H7 (cell line): ENCODE measurements at places on chromosomes 7 and 10. TPM values are rescaled to one million over a fixed set of nuclear protein-coding genes. Genes with fewer than 3 reads are reported as not detected.

Gene DCLRE1C
- 2.1 and 2.8 TPM in 2 replicates for total RNA-seq

Gene DLX6
- not detected in 2 replicates for total RNA-seq

Gene C10orf71
- not detected in 2 replicates for total RNA-seq

Gene ANK3
- total RNA-seq = 21.7 and 38.6 TPM in 2 replicates

Gene GRM3
- total RNA-seq = 0.10 and 0.30 TPM in 2 replicates

Gene CPA4
- total RNA-seq = not detected in 2 replicates

Gene ZNF736
- total RNA-seq = not detected in 2 replicates

Gene NPSR1
- total RNA-seq = not detected in 2 replicates

Gene CTBP2
- total RNA-seq = 233 and 260 TPM in 2 replicates

GRCh38 chr10:131478377-131478989 lies 167.0 kb upstream of the TCERG1L start:
- DNase-seq = no peak

GRCh38 chr7:141673346-141673745 lies 28.6 kb downstream of the DENND11 start:
- DNase-seq = no peak

DNA sequence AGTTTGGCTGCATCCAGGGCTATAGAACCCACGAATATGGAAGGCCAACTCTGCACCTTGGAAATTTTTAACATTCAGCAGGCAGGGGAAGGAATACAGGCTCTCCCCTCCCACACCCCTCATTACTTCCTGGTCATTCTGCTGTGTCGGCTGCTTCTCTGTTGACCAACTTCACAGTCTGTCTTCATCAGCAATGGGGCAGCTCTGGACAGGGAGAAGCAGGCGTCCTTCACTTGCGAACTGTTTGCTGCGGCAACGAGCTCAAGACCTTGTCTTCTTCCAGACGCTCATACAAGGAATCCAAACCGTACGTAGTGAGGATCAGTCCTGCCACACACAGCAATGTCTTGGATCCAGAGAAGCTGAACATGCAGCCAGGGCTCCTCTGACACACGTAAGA lies 192.2 kb downstream of the DIP2C start:
- no peak for DNase-seq

DNA sequence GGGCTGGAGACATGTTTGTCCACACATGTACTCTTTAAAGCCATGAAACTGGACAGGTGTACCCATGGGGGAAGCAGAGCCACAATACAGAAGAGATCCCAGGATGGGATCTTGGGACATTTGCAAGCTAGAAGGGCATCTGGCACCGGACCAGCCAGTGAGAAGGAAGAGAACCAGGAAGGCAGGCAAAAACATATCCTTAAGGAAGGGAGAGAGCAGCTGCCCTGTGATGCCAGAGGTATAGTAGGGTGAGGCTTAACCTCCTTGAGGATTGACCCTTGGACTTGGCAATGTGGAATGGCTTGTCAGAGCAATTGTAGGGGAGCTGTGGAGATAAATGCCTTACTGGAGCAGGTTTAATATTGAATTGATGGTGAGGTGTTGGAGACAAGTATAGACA lies 17.9 kb upstream of the SUV39H2 start:
- DNase-seq = no peak

DNA sequence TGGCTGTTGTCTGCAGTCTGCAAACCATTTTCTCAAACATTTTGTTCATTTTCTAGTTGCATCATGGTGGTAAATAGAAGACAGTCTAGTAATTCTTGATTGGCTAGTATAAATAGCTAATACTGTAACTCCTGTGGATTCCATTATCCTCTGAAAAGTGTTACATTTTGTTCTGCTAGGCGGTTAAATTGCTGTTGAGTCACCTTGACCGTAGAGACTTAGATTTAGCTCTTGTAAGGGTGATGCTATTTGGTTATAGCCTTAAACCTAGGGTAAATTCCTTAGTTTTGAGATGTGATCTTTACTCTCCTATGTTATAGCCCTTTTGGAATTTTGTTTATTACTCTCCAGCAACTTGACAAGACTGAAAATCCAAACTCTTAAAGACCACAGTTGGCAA lies 58.8 kb downstream of the SHOC2 start:
- DNase-seq = no peak

DNA sequence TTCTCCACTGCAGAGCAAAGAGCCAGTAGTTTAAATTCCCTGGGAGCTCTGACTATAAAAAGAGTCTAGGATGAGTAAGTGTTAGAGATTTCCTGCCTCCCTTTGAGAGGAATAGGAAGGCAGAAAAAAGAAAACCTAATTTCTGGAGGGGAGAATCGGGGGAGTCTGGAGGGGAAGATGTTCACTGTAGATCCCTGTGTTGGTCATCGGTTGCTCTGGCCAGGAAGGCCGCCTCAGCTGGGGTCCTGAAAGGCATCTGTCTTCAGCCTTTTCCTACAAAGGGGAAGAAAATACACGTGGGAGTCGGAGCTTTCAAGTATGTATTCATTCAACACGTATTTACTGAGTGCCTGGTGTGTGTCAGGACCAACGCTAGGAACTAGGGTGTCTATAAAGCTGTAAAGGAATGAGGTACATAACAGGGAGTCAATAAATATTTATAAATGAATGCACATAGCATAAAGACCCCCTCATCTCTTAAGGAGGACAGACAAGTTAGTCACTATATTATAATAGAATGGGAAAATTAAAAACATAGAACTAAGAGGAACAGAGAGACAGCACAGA lies 101.1 kb downstream of the ICA1 start:
- no peak for DNase-seq

DNA sequence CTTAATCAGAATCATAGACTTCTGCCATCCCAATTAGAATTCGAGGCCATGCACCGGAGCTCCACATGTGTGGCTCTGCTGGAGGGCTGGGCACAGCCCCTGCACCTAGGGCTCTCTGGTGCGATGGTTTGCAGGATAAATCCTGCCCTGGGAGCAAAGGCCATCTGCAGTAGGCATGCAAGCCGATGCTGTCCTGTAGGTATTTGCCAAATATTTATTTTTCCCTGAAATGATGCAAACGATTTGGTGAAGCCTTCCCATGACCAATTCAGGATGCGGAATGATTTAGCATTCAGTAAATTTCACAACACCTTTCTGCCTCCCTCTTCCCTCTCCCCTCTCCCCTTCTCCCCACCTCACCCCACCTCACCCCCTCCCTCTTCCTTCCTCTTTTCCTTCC lies 170.6 kb downstream of the EBF3 start:
- no peak for DNase-seq

GRCh38 chr10:14180911-14181566 lies 149.7 kb downstream of the FRMD4A start:
- no peak for DNase-seq

GRCh38 chr7:11786186-11786585 lies 45.8 kb downstream of the THSD7A start:
- DNase-seq = peak; percentile 14

GRCh38 chr7:135194494-135195095 lies 16.7 kb downstream of the WDR91 start:
- no peak for DNase-seq

- no peak for DNase-seq
These were observed 70.6 kb upstream of the PLXDC2 start for GRCh38 chr10:19745672-19746071.

DNA sequence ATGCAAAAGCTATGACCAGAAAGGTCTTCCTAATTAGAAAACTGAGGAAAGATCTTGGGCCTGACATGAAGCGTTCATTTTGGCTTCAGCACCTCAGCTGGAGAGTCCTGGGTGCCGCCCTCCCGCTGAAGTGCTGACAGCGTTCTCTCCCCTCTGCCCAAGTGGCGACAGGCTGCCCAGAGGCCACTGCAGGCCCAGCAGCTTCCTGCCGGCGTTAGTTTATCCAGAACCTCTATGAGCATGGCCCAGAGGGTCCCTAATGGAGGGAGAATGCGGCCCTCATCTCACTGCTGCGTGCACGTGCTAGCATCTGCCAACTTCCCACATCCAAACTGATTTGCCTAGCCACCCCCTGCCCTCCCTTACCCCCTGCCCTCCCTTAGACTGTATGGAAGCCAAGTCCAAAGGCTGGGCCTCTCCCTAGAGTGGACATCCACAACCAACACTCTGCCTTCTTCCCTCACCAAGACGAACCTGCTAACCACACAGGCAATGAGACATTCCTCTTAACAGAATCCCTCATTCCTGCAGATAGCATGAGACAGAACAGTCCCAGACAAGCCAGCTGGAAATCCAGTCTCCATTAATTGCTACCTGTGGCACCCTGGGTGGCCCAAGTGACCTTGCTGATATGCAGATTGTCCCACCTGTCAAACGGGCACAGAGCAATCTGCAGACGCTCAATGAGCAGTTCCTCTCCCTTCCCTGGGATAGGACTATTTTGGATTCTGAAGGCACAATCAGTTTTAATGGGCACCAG lies 108.4 kb downstream of the C10orf90 start:
- DNase-seq = peak; percentile 25

DNA sequence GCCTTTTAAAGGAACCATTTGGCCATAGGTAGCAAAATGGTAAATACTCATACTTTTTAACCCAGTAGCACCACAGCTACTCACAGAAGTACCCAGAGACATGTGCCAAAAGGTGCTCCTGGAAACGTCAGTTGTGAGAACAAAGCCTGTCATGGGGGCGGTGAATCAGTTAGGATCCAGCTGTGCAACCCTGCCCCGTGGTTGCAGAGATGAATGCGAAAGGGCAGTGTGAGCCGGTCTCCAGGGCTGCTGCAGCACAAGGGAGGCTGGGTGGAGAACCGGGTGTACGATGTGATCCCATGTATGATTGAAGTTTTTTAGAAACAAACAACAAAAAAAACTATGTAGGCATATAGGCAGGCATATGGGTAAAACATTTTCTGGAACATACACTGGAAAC lies 1.3 kb upstream of the LRRC18 start:
- no peak for DNase-seq

DNA sequence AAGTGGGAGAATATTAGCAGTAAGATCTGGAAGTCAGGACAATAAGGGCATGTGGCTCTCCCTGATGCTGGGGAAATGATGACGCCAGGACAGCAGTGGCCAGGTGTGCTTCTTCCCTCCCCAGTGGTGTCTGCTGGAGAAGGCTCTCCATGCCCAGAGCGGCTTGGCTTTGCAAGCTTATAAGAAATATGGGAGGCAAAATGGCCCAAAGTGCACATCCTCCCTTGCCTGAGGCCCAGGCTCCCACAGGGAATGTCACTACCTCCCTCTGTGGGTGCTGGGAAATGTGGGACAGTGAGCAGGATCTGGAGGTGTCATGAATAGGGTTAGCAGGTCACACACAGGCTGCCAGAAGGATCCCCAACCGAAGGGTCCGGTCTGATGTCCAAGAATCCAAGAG lies 17.1 kb upstream of the ZNF488 start:
- DNase-seq = no peak

DNA sequence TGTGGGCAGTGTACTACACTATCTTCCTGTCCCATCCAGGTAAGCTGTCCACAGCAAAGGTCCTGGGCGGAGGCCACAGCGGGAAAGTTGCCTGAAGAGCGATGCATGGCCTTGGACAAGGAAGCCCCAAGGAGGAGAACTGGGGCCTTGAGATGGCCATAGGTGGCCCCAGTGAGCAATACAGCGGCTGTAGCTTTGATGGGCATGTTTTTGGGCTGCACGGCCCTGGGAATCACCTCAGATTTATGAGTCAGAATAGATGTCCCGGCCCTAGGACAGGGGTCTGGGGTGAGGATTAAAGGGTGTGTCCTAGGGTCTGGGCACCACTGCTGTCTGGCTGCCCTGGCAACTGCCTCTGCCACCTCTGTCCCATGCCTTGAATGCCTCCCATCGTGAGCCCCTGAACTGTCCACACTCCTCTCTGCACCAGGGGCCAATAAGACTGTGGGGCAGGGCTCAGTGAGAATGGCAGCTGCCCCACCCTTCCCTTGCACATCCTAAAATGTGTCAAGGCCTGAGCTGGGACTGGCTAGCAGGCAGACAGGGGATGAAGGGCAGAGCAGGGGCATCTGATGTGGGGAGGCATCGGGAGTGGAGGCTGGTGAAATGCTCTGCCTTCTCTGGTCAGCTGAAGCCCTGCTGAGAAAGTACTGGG lies 9.4 kb upstream of the IRF5 start:
- DNase-seq = peak; percentile 39

DNA sequence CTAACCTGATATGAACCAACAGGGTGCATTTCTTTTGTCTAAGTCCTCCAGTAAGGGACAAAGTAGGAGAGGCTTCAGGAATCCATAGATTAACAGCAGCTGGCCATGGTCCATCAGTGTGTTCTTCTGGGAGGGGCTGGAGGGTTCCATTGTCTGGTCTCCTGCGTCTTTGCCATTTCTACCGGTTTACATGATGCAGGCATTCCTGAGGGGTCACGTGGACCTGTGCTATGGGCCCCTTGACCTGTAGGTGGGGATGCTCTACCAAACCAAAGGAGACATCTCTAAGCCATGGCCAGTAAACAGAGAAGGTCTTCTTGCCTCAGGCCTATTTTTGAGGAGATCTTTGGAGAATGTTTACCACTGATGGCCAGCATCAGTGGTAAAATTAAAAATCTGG lies 28.7 kb upstream of the HABP2 start:
- DNase-seq = peak; percentile 75

- DNase-seq = no peak
These were observed 39.7 kb upstream of the FEZF1 start for GRCh38 chr7:122344303-122344620.

DNA sequence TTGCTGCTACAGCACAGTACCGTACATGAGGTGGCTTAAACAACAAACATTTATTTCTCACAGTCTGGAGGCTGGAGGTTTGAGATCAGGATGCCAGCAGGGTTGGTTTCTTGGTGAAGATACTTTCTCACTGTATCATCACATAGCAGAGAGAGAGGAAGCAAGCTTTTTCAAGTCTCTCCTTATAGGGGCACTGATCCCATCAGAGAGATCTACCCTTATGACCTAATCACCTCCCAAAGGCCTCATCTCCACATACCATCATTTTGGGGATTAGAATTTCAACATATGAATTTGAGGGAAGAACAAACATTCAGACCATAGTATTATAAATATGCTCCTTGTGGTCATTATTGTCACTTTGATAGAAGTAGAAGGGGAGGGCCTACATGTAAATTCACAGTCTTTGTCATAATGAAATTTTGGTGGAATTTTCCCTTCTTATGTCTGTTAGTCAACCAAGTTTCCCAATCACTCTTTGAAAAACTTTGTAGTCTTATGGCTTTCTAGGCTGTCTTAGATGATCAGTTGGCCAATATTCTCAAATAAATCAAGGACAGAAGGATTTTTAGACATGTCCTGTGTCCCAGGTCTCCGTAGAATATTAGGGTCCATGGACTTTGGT lies 606.2 kb downstream of the LRMDA start:
- DNase-seq = no peak

DNA sequence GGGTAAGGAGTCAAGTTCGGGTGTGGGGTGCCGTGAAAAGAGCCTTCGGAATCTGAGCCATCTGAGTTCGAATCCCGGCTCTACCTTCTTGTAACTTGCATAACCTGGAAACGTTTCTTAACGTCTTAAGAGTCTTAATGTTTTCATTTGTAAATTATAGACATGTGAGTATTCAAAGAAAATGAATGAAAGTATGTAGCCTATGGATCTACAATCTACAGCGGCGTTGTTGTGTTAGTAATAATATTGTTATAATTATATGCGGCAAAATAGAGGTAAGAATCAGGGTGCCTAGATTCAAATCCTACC lies 559 bp downstream of the VTI1A start:
- DNase-seq = no peak

DNA sequence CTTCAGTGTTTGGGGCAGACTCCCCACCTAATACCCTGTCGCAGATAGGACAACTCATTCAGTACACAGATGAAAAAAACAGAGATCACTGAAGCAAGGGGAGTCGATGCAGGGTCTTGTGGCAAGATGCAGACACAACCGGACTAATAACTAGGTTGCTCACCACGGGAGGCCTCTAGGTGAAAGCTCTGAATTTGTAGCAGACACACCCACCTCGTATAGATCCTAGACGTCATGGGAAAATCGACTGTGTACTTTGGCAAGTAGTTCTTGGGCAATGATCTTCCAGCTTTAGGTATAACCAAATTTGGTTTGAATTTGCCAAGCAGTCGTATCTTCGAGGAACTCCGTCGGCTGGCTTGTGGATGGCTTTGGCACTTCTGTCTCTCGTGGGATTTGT lies 88.1 kb downstream of the TCF7L2 start:
- no peak for DNase-seq
